ENCODE measurements at places on chromosomes 2 and 18.

- no peak for DNase-seq
Observed at GRCh38 chr2:69437751-69438154, 518 bp upstream of the NFU1 start.

DNA sequence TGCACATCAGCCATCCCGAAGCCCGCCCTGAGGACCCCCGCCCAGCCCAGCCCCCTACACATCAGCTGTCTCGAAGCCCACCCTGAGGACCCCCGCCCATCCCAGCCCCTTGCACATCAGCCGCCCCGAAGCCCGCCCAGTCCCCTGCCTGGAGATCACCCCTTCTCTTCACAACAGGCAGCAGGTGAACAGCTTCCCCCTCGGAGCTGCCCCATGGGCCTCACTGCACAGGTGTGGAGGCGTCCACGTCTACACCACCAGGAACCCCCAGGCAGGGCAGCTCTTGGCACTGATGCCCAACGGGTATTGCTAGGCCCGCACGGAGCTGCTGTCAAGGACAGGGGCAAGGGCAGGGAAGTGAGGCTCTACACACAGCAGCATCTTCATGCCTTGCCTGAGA lies 137.6 kb downstream of the HDAC4 start:
- no peak for DNase-seq

DNA sequence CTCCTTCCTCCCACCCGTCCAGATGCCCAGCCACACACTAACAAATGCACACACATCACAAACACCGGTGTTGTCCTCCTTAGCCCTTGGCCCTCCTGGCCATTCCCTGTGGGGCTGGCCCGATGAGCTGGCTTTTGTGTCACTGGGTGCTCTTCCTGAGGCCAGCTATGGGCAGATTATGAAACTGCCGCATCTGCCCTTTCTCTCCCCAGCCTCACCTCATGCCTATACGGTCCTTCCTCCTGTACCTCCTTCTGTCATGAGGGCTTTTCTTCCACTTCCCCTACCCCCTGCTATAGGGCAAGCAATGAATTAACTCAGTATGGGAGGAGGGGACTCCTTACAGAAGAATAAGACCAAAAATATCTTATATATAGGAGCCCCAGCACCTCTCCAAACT lies 10.3 kb upstream of the INO80C start:
- DNase-seq, result no peak

DNA sequence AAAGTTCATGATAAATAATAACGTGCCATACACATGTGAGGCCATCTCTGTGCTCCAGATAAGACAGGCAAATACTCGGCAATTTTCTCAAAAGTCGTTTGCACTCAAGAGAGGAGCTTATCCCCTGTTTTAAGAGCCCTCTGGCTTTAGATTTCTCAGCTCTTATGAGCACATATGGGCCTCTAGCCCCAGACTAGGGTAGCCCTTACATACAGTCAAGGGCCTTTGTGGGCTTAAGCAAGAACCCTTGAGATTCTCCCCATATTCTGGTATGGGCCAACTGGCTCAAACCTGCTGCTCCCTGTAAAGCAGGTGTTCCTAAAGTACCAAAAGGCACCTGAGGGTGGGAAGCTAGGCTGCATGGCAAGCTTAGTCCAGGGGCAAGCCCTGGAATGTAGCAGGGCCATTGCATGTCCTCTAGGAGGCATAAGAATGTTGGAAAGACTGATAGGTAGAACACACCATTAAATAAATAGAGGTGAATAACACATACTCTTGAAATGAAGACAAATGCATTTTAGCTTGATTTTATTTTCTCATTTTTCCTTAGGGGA lies 66.1 kb downstream of the FASTKD2 start:
- DNase-seq, result no peak

GRCh38 chr18:12308386-12309100 lies 502 bp downstream of the TUBB6 start:
- peak; percentile 21 for DNase-seq

DNA sequence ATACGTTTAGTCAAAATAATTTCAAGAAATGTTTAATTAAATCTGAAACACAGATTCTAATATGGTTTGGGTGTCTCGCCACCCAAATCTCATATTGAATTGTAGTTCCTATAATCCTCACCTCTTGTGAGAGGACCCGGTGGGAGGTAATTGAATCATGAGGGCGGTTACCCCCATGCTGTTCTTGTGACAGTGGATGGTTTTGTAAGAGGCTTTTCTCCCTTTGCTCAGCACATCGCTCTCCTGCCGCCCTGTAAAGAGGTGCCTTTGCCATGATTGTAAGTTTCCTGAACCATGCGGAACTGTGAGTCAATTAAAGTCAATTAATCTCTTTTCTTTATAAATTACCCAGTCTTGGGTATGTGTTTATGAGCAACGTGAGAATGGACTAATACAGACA lies 1045.1 kb upstream of the POU3F3 start:
- no peak for DNase-seq
